ENCODE measurements at places on chromosomes 1 and 21.

GRCh38 chr1:155297384-155297783, 3.9 kb downstream of the PKLR start:
- no peak for DNase-seq

- DNase-seq, result no peak
Observed at GRCh38 chr1:108609483-108610049, 49.7 kb downstream of the EEIG2 start.

- no peak for DNase-seq
Observed at GRCh38 chr1:238608144-238608543, 717.4 kb upstream of the ZP4 start.

DNA sequence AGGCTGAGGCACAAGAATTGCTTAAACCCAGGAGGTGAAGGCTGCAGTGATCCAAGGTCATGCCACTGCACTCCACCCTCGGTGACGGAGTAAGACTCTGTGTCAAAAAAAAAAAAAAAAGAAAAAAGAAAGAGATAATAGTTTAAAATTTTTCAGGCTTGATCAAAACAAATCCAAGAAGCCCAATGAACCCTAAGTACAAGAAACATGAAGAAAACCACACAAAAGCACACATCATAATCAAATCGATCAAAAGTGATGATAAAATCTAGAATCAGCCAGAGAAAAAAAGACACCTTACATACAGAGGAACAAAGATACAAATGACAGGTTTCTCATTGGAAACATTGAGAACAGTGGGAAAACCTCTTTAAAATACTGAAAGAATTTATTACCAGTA, 31.5 kb downstream of the LDLRAD1 start:
- no peak for DNase-seq

- DNase-seq, result no peak
Observed at GRCh38 chr1:11729498-11730428, 6.2 kb upstream of the AGTRAP start.

- no peak for DNase-seq
Observed at GRCh38 chr21:44903050-44903685, 17.5 kb downstream of the ITGB2 start.

DNA sequence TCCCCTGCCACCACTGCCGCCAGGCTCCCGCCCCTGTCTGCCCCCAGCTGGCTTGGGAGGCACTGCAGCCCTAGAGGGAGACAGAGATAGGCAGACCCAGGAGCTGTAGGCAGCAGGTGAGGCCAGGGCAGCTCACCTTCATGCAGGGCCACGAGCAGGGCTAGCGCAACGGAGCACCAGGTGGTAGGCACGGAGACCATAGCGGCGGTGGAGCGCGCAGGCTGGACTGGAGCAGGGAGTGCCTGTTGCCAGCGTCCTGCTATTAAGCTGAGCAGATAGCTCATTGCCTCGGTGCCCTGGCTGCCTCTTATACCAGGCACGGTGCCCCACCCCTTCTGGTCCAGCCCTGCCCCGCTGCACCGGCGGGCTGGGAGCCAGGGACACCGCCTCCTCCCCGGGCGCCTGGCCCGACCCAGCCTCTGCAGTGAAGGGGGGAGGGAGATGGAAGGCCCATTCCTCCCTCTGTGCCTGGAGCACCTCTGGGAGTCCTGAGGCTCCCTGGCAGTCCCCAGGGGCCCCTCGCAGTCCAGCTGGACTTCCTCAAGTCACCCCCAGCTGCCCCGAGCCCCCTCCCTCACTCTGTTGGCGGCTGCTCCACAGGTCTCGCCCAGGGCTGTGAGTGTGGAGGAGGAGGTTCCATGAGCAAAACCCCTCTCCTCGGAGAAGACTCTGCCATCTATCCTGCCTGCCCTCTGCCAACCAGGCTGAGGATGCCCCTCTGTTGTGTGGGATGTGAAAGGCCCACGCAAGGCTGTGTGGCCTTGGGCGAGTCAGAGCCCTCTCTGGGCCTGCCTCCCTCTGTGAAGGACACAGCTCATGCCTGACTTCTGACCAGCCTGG, at the start of gene EDN2:
Gene EDN2, minus strand, starts transcription at position 282 of the 840 bp plus-strand sequence. Its CDS starts 82 bp downstream, at position 200.
- no peak for DNase-seq

DNA sequence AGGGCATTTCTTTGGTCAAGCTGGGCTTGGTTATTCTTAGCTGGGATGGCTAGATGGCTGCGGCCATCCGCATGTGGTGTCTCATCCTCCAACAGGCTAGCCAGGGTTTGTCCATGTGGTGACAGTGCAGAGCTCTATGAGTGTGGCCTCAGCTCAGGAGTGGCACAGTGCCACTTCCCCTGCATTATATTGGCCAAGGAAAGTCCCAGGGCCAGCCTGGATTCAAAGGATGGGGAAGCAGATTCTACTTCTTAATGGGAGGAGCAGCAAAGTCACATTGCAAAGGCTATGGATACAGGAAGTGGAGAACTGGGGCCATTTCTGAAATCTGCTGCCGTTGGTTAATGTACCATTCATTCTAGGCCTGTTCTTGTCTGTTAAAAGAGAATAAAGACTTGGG, 34.4 kb downstream of the STUM start:
- DNase-seq, result no peak

- DNase-seq, result no peak
Observed at GRCh38 chr1:247517795-247518612, 18.2 kb downstream of the OR2C3 start.

DNA sequence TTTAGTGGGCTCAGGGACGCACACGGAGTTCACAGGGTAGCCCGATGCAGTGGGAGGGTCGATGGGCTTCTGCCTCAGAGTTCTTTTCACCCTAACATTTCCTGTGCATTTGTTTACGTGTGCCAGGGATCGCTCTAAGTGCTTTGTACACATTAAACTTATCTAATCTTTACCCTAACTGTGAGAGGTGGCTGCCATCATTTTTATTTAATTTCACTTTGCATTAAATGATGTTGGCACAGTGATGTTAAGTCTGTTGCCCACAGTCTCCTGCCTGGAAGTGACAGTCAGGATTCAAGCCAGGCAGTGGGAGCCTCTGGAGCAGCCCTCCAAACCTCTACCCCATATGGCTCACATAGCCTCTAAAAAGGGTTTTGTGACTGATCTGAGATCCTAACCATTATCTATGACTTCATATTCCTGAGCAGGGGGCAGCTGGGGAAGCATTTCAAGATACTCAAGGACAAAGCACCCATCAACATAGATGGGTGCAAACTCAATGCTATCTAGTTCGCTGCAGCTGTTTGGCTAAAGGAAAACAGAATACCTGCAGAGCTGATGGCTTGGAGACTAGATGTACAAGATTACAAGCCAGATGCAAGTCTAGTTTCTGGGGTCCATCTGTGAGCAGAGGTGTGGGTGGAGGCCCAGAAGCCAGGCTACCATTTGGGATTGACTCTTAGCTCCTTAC, 303.8 kb downstream of the DISC1 start:
- no peak for DNase-seq

- DNase-seq, result no peak
Observed at GRCh38 chr1:101330427-101331130, 93.8 kb downstream of the S1PR1 start.

GRCh38 chr1:178407655-178408054, 89.1 kb downstream of the CLEC20A start:
- no peak for DNase-seq

- DNase-seq, result no peak
Observed at GRCh38 chr1:48071513-48071912, 74.3 kb upstream of the TRABD2B start.

- no peak for DNase-seq
Observed at GRCh38 chr1:47656719-47657685, 219.2 kb downstream of the FOXD2 start.

DNA sequence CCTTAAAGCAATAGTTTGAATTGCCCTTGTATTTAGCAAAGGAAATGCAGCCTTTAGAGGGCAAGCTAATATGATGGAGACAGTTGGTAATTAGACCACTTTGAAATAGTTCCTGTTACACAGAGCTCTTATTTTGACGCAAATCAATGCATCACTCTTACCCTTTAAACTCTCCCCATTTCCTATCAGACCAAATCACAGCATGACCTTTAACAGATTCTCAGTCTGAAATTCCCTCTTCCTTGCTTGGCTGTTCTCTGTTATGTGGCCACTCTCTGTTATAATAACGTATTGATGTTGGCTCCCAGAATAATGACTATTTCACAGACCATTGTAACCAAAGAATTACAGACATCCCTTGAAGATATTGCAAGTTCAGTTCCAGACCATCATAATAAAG, 66.9 kb upstream of the NGF start:
- DNase-seq, result no peak

- no peak for DNase-seq
Observed at GRCh38 chr1:21621051-21621450, 48.1 kb downstream of the RAP1GAP start.

DNA sequence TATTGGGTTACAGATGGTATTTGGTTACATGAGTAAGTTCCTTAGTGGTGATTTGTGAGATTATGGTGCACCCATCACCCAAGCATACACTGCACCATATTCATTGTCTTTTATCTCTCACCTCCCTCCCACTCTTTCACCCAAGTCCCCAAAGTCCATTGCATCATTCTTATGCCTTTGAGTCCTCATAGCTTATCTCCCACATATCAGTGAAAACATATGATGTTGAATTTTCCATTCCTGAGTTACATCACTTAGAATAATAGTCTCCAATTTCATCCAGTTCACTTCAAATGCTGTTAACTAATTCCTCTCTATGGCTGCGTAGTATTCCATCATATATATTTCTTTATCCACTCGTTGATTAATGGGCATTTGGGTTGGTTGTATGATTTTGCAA, 36.8 kb upstream of the ZNF678 start:
- DNase-seq, result no peak

- no peak for DNase-seq
Observed at GRCh38 chr21:39972471-39972870, 105.2 kb downstream of the PCP4 start.

- DNase-seq, result no peak
Observed at GRCh38 chr1:163315773-163316374, 5.9 kb upstream of the NUF2 start.

GRCh38 chr1:41333146-41333784, 28.0 kb upstream of the FOXO6 start:
- DNase-seq, result no peak

DNA sequence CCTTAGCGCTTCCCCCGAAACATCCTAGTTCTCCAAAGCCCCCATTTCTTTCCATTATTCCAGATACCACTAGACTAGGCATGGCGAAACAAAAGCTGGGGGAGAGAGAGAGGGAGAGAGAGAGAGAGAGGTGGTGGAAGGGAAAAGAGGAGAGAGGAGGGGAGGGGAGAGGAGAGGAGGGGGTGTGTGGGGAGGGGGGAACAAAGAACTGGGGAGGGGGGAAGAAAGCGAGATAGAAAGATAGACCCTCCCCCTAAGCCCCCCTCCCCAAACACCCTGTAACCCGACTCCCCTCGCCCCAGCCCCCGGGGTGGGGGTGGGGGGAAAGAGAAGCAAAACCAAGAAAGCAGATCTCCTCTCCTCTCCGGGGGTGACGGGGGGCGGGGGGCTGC, 352 bp downstream of the MEX3A start:
- no peak for DNase-seq

DNA sequence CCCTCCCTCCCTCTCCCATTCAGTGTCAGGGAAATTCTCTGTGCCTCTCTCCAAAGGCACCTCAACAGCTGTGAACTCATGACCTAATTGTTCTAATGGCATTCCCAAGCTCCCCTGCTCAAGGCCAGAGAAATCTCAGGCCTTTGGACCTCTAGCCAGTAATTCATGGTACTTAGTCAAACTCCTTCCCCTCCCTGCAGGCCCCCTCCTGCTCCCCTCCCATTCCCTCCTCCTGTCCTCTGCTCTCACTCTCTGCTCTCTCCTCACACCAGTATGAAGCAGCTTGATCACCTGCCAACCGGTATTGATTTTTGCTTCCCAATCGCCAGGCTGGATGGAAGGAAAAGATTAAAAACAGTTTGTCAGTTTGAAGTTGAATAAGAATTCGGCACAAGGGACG, 370.5 kb upstream of the PBX1 start:
- DNase-seq, result no peak

- no peak for DNase-seq
Observed at GRCh38 chr1:87148661-87149060, 180.0 kb upstream of the LMO4 start.

DNA sequence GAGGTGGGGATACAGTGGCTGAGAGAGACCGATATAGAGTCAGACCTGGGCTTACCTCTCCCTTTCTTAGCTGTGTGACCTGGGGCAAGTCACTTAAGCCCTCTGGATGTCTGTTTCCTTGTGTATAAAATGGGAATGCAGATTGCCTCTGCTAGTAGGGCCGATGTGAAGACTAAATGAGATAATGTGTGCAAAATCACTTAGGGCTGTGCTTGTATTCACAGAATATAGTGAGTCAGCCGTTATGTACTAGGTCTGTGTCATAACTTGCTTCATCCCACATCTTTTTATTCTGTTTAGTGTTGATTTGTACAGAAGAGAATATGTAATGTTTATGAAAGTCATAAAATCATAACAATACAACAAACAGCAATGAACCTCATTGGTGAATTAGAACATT, 56.0 kb downstream of the PTPRU start:
- no peak for DNase-seq

DNA sequence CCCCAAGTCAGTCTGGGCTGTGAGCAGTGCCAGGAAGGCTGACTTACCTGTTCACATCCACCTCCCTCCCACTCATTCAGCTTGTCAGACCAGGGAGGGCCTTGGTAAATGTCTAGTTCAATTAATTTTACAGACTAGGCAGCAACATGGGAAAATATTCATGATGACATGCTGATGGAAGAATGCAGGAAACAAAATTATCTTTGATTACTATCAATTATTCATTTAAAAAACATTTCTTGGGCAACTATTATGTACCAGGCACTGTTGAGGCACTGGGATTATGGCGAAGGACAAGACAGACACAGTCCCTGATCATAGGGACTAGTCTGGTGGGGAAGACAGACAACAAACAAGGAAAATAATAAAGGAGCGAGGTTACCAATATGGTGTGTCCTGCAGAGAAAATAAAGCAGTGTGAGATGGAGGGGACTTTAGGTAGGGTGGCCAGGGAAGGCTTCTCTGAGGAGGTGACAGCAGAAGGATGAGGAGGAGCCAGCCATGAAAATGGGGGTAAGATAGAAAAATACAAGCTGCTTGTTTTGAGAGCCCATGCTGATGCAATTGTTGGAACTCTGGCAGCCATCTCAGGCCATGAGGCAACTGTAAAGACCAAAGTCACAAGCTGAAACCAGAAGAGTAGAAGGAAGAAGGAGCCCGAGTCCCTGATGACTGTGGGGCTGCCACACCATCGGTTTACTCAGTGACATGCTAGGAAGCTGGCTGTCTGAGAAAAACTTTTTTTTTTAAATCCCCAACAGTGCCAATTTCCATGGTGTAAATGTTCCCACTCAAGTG, 14.0 kb downstream of the TRIM62 start:
- DNase-seq, result no peak

DNA sequence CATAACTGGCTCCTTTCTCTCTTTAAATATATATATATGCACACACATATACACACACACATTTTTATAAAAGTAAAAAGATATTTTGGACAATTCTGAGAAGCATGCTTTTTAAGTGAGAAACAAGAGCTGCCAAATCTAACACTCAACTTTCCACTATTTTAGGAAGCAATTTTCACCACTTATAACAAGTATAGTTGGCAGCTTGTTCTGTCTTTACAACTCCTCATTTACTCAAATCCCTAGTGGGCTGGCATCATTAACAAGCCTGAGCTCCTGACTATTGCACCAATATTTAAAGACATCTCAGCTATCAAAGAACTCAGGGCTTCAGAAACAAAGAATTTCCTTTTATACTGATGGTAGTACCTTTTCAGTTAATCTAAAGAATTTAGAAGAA, 76.6 kb downstream of the RAB3GAP2 start:
- no peak for DNase-seq

GRCh38 chr1:234509457-234510328, 30.7 kb upstream of the TARBP1 start:
- no peak for DNase-seq

- DNase-seq, result no peak
Observed at GRCh38 chr21:45573452-45574035, 31.3 kb upstream of the SLC19A1 start.

Data from activated effector memory CD4-positive, alpha-beta T cell treated with Interleukin-2 at 50 U/mL for 16 hours (primary cell).